RKO (cell line): ENCODE measurements at places on chromosomes 1 and 21.

- DNase-seq: no peak
Observed at GRCh38 chr1:170604065-170604464, 59.9 kb upstream of the PRRX1 start.

GRCh38 chr1:93257889-93258288 lies 77.4 kb downstream of the CCDC18 start:
- DNase-seq: no peak

DNA sequence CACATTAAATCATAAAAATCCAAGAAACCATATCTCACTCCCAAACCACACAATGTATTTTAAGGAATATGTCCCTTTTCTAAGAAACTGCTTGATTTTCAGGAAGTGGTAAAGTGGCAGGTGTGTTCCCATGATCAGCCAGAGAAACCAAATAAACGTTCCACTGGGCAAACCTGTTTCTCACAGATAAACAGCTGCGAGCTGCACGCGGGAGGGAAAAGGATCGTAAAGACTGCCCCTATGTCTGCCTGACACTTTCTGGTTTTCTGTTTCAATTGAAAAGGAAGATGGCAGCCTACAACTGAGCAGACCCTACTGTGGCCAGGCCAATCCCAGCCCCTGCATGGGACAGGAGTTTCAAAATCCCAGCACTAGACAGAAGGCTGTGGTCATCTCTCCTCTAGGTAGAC lies 36.6 kb downstream of the HIVEP3 start:
- no peak for DNase-seq

GRCh38 chr21:28375708-28376385 lies 616.8 kb downstream of the LTN1 start:
- no peak for DNase-seq

GRCh38 chr21:46459356-46460112 lies 843 bp downstream of the DIP2A start:
- DNase-seq: peak; percentile 69
